ENCODE measurements at places on chromosomes 16 and 17.

DNA sequence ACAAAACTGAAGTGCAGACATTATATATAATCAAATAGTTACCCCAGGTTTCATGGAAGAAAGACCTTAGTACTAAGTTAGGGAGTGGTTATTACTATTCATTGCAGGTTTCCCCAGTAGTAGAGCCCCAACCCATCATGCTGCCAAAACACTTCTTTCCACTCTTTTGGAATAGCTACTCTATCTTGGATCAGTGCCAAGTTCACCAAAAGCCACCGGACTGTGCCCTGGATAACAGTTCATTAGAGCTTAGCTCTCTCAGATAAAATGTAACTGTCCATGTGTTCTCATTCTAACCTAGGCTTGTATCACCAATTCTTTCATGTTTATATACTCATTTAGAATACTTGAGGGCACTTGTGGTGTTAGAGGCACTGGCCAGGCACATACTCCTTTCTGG is 540.1 kb upstream of the C16orf82 start:
- no peak for DNase-seq

- DNase-seq, result no peak
Measured at GRCh38 chr17:78357177-78357586, 2.7 kb downstream of the SOCS3 start.

DNA sequence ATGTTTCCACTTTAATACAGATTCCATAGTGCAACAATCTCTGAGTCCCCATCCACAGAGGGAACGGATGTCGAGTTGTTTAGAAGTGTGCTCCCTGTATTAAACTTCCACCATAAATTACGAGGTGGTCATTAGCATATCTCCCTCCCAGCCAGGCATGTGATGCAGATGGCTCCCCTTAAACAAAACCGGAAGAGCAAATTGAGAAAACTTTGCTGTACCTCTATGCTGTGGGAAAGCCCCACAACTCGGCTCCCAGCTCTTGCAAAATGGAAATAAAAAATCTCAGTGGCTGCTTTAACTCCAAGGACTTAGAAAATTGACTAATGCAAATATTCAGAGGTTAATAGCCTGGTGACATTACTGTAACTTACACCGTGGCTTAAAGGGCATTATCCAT is 290.9 kb downstream of the MAF start:
- no peak for DNase-seq

DNA sequence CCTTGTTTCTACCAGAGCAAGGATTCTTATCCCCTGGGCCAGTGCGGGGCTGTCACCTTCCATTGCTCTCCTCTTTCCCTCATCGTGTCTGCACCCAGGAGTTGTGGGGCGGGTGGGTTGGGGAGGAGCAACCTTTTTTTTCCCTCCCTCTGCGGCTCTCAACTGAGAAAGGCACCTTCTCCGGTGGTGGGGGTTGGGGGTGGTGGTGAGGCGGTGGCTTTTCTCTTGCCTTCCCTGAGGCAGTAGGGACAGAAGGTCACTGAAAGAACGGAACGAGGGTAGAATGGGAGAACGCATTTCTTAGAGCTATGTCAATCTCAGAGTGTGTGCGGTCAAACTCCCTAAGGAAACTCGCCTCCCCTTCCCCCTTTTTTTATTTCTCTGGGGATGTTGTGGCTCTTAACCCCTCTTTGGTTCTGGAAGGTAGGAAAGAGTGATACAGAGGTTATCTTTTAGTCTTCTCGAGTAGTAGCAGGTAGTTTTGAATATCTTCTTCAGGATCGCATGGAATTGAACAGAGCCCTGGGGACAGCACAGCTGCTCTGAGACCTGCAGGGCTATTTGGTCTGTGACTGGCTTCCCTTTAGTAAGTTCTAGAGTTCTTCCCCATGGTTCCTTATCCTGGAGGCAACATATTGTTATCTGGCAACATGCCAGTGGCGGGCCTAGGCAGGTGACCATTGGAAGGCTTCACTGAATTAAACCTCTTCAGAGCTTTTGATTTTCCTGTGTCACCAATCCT is 994 bp downstream of the CLTC start:
- DNase-seq, result peak; percentile 30

DNA sequence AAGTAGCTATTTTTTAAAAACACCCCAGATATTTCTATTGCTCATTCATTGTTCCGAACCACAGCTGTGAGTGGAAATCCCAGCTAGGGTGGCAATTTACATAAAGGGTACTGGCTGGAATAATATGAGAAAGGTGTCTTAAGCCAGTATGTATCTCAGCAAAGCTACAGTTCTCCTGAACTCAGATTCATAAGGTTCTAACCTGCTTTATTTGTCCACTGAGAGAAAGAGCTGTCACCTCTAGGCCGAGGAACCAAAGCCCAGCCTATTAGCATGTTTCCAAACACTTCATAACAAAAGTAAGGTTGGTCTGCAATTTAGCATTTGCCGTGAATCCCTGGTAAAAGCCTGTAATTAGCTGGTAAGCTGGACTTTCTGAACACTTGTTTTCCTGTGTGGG is 57.0 kb upstream of the CLEC19A start:
- no peak for DNase-seq

DNA sequence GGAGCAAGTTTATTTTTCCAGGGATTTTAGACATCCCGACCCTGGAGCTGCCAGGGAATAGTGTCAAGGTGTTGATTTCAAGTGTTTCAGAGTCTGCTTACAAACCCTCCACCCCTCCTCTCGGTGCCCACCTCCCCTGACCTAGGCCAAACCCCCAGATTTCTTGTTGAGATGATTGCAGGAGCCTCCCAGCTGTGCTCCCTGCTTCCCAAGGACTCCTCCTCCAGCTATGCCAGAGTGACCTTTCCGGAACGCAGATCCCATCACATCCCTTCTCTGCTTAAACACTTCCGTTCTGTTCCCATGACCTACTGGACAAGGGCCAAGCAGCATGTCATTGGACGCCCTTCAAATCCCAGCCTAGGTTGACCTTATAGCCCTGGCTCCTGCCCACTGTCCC is 23.7 kb upstream of the CDH1 start:
- DNase-seq, result no peak

DNA sequence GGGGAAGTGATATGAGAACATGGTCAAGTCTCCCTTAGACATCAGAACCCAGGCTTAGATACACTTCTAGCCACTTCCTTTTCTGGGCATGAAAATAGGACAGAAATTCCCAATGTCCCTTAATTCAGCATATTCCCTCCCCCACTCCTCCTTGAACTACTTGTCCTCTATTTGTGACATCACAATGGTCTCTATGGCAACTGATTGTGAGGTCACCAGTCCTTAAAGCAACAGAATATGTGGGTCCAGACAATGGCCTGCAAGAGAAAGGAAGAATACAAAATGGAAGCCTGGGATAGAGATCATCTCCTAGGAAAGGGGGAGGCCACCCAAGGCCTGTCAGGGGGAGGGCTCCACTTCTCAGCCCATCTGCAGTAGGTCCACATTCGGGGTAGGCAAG is 6.7 kb upstream of the SEZ6 start:
- DNase-seq, result no peak

- DNase-seq, result no peak
Measured at GRCh38 chr16:59044616-59045015, 310.5 kb upstream of the GOT2 start.

DNA sequence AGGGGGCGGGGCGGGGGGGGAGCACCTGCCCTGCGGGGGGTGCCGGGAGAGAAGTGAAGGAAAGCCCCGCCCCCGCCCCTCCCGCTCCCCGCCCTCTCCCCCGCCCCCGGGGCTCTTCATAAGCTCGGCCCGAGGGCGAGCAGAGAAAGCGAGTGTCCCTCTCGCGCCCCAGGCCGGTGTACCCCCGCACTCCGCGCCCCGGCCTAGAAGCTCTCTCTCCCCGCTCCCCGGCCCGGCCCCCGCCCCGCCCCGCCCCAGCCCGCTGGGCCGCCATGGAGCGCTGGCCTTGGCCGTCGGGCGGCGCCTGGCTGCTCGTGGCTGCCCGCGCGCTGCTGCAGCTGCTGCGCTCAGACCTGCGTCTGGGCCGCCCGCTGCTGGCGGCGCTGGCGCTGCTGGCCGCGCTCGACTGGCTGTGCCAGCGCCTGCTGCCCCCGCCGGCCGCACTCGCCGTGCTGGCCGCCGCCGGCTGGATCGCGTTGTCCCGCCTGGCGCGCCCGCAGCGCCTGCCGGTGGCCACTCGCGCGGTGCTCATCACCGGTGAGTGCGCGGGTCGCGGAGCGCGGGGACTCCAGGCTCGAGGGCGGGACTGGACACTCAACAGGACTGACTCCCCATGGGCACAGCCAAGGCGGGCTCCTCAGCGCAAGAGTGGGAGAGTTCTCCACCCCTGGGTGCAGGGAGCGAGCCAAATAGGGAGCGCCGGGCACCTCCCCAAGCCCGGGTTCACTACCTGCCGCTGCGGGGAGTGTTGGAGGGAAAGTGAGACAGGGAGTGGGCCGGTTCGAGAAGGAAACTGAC is at the start of gene HSD11B2:
Gene HSD11B2 (plus strand): TSS at position 145 of the 798 bp plus-strand sequence. CDS start 128 bp downstream, at position 273.
- DNase-seq, result no peak

DNA sequence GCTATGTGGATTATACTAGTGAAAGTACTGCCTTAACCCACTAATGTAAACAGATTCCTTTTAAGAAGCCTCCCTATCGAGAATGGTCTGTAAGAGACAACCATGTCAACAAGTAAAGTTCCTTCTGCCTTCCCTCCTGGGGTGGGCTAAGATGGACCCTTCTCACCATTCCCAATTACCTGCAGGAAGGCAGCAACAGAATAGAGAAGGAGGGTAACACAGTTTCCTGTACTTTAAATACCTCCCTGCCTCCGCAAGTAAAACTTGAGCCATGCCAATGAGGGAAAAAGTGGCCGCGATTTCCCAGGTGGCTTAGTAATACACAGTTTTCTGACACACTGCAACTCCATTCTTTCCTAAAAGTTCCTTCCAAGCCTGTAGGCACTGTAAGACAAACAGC is 45.2 kb downstream of the TOX3 start:
- no peak for DNase-seq

DNA sequence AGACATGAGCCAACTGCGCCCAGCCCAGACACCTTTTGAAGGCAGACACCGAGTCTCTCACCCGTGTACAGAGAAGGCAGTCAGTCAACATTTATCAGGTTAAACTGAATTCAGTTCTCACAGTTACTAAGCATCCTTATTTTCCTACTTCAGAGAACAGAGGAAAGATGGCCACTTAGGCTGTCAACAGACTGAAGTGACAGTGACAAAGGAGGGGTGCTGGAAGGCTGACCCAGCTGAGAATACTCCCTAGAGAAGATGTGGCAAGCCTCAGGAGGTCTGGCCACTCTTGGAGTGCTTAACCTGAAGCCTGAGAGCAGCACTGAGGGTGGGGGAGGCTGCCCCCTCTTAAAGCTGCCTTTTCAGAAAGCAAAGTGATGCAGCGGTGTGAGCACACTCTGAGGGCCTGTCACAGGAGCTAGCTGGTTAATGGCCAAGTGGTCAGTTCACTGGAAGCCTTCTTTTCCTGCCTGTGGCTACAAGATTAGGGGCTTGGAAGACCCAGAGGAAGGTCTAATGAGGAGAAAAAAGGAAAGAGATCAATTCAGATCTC is 51.0 kb upstream of the SREBF1 start:
- DNase-seq, result no peak

DNA sequence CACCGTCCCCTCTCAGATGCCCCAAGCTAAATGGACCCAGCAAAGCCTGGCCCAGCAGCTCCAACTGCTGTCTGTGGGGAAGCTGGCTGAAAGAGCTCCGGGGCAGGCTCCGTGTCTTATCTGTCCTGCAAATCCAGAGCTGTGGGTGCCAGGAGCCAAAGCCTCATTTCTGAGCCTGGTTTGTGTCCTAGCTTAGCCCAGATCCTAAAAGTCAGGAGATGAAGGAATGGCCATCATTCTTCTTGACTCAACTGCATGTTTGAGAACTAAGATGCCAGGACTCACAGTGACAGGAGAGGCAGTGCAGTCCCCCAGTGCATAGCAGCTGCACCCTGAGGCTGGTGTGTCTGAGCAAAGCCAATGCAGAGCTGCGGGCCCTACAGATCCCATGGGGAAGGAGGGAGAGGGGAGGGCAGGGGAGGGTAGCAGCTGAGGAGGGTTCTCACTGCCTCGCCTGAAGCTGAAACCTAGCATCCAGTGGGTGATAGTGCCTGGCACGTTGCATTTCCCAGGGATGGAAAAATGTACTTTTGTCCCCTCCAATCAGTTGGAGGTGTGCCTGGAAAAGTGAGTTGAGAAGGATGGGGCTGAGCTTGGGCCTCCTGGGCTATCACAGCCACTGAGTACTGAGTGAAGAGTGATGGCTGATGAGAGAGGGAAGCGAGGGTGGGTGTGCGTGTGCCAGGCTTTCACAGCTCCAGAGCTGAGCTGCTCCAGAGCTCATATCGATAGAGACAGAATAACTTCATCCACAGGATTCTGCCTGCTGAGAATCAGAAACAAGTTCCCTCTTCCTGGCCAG is 24.5 kb upstream of the CD300E start:
- no peak for DNase-seq

GRCh38 chr16:49846800-49847199 is 9.1 kb downstream of the ZNF423 start:
- DNase-seq, result no peak

GRCh38 chr17:44212507-44213402 is 6.7 kb downstream of the UBTF start:
- DNase-seq, result no peak

DNA sequence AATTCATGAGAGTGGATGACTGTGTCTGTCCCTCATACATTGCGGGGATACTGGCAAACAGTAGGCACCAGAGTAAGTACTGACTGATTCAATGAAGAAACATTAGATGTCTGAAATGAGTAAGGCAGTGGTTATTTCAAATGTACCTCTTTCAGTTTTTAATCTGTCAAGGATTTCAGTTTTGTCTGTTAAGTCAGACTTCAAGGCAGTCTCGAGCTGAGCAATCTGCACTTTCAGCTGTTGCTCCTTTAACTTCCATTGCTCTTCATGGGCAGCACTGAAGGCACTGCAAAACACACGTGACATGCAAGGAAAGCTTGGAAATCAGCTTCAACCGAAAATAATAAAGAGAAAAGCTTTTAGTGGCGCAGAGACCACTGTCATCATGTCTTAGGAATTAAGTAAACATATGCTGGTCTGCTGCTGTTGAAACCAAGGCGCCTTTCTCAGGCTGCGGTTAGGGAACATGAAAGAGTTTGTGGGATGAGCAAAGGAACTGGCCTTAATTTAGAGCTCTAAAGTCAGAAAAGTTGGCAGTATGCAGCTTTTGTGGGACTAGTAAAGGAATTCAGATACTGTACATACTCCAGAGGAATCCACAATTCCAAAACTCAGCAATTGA is 38.8 kb downstream of the RPGRIP1L start:
- no peak for DNase-seq

- DNase-seq, result no peak
Measured at GRCh38 chr17:72034000-72034399, 86.8 kb upstream of the SOX9 start.

GRCh38 chr16:47600376-47600775 is 139.2 kb downstream of the PHKB start:
- no peak for DNase-seq

DNA sequence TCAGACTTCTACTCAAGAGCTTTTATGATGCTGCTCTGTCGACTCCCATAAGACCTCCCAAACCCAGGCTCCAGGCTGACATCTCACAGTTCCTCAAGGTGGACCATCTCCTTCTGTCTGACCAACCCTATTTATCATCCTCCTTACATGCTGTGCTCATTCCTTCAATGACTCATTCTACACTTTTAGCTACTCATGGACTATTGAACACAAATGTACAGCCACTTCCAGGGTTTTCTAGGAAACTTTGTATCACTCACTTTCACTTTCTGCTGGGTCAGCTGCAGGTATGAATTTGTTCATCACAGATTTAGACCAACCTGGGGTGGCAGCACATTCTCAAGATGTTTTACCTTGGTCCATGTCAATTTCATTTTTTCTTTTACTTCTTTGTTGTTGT is 162.4 kb upstream of the FAM20A start:
- DNase-seq, result no peak
